ENCODE measurements at places on chromosomes 13 and 19. TPM values are rescaled to one million over a fixed set of nuclear protein-coding genes. Genes with fewer than 3 reads are reported as not detected.

Gene ZNF541
- total RNA-seq = not detected

Gene FBXL12
- 20.4 TPM for total RNA-seq

Gene ZNF99
- total RNA-seq = not detected

Gene NLRP9
- not detected for total RNA-seq

Gene ADM5
- 1.1 TPM for total RNA-seq

Gene OVOL3
- not detected for total RNA-seq

Gene GARIN5B
- total RNA-seq = not detected

Gene KPTN
- total RNA-seq = 8.4 TPM

Data from HepG2 (cell line).